Keratinocyte (primary cell): ENCODE measurements at places on chromosomes 13 and 19.

GRCh38 chr13:78700121-78700910 is 41.4 kb upstream of the OBI1 start:
- DNase-seq: no peak

- no peak for DNase-seq
Observed at GRCh38 chr13:111323549-111323948, 3.1 kb downstream of the TEX29 start.

- DNase-seq: no peak
Observed at GRCh38 chr19:51163257-51163656, 21.2 kb downstream of the SIGLEC7 start.

DNA sequence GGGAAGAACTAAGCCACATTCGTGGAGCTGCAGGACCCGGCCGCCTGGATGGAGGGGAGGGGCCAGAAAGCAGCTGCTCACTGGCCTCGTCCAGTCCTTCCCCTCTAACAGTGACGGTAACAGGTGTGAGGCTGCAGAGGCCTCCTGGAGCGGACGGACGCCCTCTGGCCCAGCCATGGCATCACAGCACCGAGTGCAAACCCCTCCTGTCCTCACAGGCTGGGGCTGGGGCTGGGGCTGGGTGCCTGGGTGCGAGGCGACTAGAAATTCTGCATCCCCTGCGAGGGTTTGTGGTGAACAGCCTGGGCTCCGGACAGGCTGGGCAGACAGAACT is 3.6 kb downstream of the MICOS13 start:
- no peak for DNase-seq

- DNase-seq: no peak
Observed at GRCh38 chr19:13952931-13953531, 722 bp downstream of the DCAF15 start.

DNA sequence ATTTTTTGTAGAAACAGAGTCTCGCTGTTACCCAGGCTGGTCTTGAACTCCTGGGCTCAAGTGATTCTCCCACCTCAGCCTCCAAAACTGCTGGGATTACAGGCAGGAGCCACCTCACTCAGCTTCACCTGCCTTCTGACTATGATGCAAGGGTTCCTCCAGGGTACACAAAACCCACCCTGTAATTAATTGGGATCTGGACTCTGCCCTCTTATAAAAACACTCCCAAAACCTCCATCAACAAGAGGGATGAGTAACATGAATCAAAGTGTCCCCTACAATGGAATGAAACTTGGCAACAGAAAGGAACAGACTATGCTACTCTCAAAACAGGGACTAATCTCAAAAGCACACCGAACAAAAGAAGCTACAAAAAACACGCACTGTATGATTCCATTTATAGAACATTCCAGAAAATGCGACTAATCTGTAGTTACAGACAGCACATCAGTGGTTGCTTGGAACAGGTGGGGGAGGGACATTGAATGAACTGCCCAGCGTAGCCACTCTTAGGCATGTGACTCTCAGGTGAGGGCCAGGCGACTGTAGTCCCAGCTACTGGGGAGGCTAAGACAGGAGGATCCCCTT is 3.2 kb upstream of the PRR36 start:
- DNase-seq: no peak
